ENCODE measurements at places on chromosomes 16 and 17.

DNA sequence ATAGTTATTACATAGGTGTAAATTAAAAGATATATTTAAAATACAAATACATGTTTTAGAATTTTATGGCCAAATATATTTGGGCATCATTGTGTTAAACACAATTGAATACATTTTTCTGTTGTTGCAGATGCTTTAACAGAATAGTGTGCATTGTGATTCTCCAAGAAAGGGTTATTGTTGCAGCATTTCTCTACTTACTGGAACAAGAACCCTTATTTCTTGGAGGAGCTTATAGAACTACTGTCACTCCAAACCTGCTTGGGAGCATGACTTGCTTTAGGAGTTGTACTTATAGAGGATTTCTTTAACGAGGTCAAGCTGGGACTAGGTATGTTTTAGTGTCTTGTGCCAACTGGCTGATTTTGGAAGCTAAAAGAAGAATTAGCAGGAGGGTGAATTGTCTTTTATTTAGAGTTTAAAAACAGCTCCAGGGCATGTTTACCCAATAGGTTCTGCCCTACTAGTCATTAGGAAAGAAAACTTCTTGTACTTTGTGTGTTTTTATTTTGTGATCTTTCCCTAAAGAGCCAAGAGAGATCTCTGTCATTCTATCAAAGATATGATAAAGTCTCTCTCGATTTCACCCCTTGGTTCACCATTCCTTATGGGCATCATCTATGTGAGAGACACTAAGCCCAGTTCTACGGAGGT is 279.8 kb upstream of the SALL1 start:
- no peak for DNase-seq

GRCh38 chr17:59401274-59401673 is 69.8 kb downstream of the YPEL2 start:
- no peak for DNase-seq

GRCh38 chr16:1790611-1791255 is 2.8 kb downstream of the IGFALS start:
- DNase-seq = no peak

DNA sequence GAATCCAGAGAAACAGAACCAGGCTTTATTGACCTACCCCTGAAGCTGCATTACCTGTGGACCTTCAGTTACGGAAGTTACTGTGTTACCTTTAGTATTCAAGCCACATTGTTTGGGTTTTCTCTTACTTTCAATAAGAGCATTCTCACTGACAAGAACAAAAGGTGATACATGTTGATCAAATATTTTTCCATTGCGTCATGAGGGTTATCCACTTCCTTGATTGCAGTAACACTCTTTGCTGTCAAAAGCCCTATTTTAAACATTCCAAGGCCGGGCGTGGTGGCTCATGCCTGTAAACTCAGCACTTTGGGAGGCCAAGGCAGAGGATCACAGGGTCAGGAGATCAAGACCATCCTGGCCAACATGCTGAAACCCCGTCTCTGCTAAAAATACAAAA is 28.6 kb upstream of the PAFAH1B1 start:
- DNase-seq = no peak
